ENCODE measurements at places on chromosomes 7 and 10.

- DNase-seq: no peak
Observed at GRCh38 chr7:151863386-151864079, 13.4 kb downstream of the PRKAG2 start.

DNA sequence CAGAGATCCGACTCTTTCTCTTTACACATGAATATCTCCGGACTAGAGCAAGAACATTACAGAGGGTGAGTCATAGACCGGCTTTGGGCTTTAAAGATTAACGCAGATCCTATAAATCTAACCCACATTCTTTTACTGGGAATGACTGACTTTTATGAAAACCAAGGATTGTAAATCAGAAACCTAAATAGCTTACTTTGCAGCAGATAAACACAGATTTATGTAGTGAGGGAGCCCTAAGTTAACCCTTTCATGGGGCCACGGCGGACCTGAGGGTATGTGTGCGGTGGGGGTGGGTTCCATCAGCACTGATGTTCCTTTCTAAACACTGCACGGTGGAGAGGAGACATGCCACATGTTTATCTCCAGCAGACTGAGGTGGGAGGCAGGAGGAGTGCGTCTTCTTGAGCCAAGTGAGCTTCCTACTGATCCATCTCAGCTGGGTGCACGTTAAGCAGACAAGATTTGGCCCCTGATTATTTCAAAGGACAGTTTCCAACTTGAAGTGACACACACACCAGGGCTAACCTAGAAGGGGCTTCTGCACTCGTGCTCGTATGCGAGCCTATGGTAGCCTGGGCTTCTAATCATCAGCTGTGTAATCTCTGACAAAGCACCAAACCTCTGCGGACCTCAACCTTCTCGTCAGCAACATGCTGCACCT lies 127.6 kb downstream of the WDR11 start:
- DNase-seq: no peak

DNA sequence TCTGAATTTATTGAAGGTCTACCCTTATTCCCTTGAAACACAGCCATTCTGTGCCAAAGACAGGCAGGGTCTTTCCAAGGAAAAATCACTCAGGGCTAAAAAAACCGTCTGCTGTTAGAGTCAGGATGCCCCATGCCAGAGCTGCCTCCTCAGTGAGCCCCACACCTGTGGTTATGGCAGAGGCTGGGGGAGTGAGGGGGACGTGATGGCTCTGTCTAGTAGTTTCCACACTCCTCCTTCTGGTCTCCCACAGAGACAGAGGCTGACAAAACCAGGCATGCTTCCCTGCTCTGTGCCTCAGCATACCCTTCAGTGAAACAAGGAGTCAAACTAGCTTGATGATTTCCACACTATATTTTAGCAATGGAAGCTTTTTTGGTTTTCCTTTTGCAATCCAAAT lies 112.0 kb upstream of the AGK start:
- DNase-seq: no peak

GRCh38 chr10:19811540-19811939 lies 4.7 kb upstream of the PLXDC2 start:
- DNase-seq: no peak

DNA sequence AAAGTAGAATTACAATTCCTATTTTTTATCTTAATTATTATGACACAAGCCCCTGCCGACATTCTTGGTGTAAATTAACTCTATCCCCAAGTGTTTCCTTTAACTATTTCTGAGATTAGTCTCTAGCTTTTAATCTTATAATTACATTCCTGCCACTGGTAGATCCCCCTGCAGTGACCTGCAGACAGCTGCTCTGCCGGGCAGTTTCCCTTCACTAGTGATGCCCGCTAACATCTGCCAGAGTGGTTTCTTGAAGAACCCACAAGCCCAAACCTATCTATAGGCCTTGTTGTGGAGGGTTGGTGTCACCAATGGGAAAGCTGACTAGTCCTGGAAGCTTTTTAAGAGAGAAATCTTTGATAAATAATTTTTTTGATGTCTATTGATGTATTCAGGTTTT lies 50.0 kb downstream of the ADAM22 start:
- no peak for DNase-seq

GRCh38 chr10:3790272-3790671 lies 5.3 kb upstream of the KLF6 start:
- no peak for DNase-seq

DNA sequence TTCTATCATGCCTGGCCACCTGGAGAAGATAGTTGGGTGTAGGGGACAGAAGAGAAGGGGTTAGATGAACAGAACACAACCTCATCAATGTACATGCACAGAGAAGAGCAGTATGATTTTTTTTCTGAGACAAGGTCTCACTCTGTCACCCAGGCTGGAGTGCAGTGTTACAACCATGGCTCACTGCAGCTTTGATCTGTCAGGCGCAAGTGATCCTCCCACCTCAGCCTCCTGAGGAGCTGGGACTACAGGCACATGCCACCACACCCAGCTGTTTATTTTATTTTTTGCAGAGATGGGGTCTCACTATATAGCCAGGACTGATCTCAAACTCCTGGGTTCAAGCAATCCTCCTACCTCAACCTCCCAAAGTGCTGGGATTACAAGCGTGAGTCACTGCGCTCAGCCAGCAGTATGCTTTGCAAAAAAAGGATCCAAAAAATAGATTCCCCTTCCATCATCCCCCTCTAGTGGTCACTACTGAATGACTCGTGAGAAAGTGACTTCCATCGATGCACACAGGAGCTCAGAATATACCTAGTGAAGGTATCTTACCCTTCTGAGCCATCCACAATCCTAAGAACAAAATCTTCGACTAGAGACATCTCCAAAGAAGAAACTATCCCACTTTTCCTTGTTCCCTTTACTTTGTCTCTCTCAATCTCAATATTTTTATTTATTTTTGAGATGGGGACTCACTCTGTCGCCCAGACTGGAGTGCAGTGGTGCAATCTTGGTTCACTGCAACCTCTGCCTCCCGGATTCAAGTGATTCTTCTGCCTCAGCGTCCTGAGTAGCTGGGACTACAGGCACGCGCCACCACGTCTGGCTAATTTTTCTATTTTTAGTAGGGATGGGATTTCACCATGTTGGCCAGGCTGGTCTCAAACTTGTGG lies 21.0 kb downstream of the ZCWPW1 start:
- peak; percentile 20 for DNase-seq

DNA sequence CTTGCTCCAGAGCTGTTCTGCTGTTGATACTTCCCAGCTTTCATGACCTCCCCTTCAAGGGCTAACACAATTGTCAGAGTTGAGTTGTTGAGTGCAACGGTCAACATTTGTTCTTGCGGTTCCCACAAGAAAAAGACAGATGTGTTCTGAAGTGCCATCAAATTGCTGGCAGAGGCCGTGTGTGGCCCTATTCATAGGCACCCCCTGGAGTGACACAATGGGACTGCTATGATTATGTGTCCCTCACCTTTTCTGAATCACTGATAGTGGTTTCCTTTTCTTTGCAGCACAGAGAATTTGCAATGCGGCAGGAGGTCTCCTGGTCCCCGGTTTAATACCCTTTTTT lies 5.8 kb upstream of the IGFBP1 start:
- no peak for DNase-seq

GRCh38 chr10:86257683-86258082 lies 108.9 kb downstream of the GRID1 start:
- no peak for DNase-seq

- no peak for DNase-seq
Observed at GRCh38 chr7:6197801-6198551, 74.4 kb downstream of the CYTH3 start.

DNA sequence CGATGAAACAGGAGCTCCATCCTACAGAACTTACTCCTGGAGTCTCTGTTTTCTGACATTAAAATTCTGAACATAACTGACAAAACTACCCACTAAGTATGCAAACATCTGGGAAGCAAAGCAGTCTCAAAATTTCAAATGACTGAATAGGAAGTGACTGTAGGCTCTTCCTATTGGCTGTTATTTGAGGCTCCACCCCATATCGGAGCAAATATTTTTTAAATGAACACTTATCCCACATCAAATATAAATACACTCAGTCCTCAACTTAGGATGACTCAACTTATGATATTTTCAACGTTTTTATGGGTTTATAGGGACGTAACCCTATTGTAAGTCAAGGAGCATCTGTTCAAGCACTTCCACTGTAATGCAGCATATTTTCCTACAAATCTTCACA lies 8.8 kb downstream of the HSPA12A start:
- no peak for DNase-seq

- DNase-seq: no peak
Observed at GRCh38 chr10:129063877-129064276, 403.2 kb upstream of the MGMT start.

DNA sequence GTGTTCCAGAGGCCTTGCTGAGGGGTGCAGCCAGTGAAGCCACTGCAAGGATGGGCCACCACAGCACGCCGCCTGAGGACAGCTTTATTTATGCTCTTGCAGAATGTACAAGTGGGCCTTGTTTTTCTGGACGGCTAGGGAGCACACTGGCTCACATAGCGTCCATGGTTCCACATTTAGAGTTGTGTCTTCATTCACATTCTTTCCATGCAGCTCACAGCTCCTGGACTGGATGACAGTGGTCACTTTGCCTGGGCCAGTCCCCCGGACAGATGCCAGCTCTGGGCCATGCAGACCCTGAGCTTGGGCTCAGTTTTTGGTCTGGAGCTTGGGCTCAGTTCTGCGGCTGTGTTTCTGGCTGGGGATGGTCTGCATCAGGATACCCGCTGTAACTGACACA lies 2.6 kb upstream of the C10orf71 start:
- no peak for DNase-seq

DNA sequence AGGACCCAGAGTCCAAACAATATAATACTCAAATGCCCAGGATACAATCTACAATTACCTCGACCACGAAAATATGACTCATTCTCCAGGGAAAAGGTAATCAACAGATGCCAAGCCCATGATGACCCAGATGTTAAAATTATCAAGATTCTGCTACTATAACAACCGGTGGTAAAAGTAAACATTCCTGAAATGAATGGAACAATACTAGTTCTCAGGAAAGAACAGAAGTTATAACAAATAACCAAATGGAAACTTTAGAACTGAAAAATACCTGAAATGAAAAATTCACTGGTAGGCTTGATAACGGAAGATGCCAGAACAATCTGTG lies 34.1 kb upstream of the GUSB start:
- DNase-seq: no peak

GRCh38 chr10:95321554-95322301 lies 30.9 kb upstream of the PDLIM1 start:
- DNase-seq: no peak

DNA sequence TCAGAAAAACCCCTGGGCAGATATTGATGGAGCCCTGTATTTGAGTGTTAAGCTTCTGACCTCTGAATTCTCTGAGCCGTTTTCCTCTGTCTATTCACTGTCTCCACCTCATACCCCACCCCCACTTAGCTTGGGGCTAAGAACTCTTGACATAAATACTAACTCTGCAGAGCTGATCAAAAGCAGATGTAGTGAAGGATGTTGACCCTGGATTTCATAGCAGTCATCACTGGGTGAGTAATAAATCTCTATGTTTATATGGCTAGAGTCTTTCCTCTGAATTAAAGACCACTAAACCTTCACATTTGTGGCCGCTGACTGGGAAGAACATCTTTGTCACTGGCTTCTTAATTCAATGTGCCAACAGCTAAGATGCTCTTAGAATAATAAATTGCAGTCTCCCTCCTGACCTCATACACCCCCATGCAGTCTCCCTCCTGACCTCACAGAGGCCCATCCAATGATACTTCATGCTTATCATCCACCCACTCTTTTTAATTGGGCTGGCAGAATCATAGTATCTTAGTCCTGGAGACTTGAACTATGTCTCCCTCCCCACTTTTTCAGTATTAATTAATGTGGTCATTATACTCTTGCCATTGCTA lies 78.0 kb upstream of the MACROH2A2 start:
- no peak for DNase-seq

DNA sequence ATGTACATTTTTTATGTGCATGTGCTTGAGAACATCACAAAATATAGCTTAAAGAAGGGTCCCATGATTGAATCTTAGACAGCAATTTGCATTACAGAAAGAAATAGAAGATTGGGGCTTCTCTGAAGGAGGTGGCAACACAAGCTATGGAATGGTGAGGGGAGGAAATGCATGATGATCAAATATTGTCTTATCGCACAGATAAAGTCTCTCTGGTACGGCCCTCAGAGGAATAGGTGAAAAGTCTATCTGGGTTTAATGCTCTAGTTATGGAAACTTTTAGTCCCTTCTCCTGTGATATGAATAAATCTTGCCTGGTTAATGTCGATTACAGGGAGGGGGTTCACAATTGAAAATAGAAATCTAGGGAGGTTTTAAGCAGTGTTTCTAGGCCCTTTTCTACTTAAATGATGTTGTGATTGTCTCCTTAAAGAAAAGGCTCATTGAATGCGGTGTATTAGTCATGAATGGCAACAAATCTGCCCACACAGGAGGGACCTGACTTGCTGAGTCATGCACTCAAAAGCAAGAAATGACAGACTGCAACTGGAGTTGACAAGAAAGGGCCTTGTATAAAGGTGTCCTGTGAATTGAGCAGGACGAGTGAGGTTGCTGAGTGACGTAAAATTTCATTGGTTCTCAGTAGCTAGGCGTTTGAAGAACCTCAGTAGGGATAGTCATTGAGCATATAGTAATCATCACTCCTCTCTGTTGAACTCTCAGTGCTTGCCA lies 133.4 kb upstream of the CSTF2T start:
- DNase-seq: no peak

DNA sequence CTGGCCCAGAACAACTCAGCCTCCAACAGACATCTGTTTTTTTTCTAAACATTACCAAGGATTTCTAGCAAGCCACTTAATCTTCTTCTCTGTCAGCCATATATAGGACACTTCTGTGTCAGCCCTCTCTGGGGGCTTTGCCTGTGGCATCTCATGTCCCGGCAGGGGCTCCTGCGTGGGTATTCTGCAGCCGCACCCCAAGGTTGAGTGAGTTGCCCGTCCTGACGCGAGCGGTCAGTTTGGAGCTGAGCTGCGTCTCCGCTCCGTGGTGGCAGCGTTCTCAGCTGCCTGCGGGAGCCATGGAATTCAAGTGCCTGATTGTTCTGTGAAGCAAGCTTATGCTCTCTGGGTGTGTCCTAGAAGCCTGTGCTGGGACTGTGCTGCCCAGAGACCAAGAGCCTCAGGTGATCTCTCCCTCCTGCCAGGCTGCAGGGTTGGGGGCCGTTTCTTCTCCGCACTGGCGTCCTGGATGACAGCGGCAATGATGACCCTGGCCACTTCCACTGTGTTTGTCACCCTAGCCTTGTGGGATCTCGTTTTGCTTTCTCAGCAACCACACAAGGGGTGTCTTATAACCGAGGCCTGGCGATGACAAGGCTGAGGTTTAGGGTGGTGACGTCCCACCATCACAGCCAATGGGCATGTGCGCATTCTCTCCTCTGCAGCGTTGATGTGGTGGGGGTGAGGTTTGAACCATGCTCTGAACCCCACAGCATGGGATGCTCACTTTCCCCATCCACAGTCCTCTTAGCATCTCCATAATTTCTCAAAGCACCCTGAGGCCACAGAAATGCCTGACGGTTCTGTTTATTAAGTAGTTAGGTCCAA lies 612.6 kb upstream of the FOXK1 start:
- no peak for DNase-seq

DNA sequence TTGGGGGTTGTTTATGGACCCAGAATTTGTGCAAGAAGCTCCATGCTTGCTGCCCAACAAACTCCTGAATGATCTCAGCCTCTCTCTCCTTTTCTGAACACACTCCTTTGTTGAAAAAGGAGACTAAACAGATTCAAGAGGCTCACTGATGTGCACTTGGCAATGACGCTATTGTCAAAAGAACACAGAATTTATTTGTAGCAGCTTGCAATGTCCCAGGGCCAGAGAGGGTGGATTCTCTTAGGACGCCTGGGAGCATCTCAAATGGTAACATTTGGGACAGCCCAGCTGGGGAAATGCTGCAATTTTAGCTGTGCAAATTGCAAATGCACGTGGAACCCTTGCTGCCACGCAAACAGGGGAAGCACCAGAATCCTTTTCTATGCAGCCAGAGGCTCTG lies 79.9 kb downstream of the GPR26 start:
- DNase-seq: no peak

All from activated CD4-positive, alpha-beta T cell treated with anti-CD3 and anti-CD28 coated beads, Interleukin-2, amount 50 U/mL, for 4 hours (primary cell).